ENCODE measurements at places on chromosomes 2 and 18.

DNA sequence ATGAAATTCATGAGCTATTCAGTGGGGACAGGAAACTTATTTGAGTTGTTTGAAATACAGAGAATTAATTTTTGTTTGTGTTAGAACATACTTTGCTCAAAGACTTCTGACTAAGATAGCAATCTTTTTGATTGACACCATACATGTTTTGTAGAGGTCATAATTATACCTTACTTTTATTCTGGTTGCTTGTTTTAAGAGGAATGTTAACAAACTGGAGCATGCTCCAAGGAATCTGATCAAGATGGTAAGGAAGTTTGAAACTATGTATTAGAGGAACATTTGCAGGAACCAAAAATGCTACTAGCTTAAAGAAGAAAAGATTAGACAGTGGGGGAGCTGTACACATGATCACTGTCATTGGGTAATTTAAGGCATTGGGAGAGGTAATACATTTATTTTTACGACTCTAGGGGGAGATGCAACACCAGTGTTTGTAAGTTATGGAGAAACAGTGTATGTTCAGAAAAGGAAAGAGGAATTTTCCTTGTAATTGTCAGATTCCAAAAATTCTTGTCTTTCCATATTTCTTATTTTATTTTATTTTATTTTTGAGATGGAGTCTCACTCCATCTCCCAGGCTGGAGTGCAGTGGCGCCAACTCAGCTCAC lies 8.0 kb downstream of the AGFG1 start:
- DNase-seq, result no peak

DNA sequence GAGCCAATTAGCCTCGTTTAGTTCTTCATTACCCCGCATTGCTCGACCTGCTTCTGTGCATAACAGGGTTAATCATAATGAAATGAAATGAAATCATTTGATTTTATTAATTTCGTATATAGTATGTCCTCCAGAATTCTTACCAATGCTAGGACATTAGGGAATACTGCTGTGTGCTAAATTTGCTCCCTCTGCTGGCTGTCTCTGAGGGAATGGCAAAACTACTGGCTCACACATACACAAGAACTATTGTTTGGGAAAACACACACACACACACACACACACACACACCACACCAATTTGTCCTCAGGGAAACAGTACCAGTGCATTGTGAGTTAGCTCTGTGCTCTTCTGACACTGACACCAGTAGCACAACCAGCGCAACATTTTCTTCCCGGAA lies 273.3 kb upstream of the TCF4 start:
- DNase-seq, result no peak

DNA sequence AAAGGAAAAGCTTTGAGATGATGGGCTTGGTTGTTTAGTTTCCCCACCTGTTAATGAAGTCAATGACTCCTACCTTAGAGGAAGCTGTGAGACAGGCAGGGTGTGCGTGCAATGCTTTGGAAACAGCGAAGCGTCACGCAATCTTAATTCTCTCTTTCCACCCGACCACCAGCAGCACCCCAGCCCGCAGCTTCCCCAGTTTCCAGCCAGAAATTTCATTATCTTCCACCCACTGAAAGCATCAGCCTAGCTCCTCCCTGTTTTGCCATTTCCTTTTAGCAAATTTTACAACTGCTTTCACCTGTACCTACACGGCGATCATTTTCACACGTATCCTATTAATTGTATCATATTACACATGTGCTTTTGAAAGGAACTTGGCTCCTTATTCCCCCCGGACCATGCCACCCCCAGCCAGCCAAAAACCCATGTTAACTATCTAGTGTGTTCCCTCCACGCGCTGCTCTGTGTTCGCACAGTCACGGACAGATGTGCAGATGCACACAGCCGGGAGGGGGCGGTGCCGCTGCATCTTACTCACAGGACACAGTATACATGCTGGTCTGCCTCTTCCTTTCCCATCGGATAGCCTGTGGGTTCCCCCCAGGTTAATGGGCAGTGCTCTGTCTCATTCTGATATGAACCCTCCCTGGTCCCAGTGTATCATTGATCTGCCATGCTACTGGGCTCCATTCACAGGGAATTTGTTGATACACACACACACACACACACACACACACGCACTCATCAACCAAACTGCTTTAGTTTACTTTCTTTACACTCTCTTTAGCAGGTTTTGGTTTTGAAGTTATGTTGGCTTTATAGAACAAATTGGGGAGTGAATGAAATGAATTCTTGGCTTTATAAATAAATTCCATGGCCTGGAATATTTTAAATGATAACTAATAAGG lies 22.4 kb downstream of the CYP27C1 start:
- peak; percentile 29 for DNase-seq

GRCh38 chr2:101011152-101011551 lies 9.1 kb downstream of the RPL31 start:
- no peak for DNase-seq

All from activated T-helper 1 cell treated with anti-CD3 and anti-CD28 coated beads, Interleukin-2, amount 50 U/mL, for 16 hours (primary cell).